Skeletal muscle cell (primary cell): ENCODE measurements at places on chromosomes 5 and 9.

GRCh38 chr5:124054564-124054963 is 542.6 kb downstream of the CSNK1G3 start:
- no peak for DNase-seq

- no peak for DNase-seq
These were observed 152.7 kb downstream of the AOPEP start for GRCh38 chr9:94879230-94879629.

- no peak for DNase-seq
These were observed 10.8 kb downstream of the SPAAR start for GRCh38 chr9:35920051-35920620.

DNA sequence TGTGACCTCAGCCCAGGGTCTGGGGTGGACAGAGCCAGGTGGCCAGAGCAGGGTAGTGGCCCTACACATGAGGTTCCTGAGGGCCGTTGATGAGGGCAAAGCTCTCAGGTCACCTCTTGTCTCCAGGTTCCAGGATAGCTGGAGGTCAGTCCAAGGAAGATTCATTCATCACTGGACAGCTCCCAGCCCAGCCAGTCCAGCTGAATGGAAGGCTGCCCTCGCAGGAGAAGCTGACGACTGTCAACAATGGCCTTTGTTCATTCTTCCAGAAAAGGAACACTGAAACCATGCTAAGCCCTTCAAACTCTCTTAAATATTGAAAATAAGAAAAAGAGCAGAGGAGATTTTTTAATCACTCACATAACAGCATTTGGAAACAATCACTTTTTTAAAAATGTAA is 169.7 kb upstream of the TBCA start:
- no peak for DNase-seq

DNA sequence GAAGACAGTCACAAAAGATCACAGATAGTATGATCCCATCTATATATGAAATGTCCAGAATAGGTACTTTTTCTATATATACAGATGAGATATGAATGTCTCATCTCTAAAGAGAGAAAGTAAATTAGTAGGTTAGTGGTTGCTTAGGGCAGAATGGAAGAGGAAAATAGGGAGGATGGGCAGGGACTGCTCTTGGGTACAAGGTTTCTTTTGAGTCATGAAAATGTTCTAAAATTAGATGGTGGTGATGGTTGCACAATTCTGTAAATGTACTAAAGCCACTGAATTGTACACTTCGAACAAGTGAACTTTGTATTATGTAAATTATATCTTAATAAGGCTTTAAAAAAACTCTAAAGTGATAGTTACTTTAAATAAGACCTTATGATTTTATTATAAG is 59.6 kb upstream of the GRAMD2B start:
- DNase-seq: no peak

DNA sequence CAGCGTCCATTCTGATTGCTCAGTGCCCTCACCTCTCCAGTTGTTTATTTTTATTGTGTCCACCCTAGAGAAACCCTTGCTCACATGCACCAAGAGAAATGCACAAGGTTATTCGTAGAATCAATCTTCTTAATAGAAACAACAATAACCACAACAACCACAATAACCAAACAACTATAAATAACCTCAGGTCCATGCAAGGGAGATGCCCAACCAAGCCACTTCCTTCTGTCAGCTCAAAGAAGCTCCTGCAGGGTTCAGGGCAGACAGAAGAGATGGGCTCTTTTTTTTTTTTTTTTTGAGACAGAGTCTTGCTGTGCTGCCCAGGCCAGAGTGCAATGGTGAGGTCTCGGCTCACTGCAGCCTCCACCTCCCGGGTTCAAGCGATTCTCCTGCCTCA is 14.9 kb upstream of the TCOF1 start:
- no peak for DNase-seq

DNA sequence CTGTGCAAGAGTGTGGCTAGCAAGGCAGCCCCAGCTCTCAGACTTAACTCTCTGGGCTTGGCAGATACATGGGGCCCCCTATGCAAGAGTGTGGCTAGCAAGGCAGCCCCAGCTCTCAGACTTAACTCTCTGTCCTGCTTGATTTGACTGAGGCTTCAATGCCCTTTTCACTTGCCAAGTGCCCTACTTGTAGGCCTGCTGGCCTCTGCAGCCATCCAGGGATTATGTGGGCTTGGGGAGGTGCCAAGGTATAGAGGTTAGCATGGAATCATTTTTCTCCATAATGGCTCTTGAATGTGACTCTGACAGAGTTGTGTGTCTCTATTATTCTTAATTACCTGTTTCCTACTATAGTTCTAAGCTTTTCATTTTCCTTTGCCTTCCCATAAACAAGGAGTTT is 115.5 kb upstream of the RUSC2 start:
- DNase-seq: no peak

GRCh38 chr9:120950421-120951388 is 24.1 kb upstream of the TRAF1 start:
- no peak for DNase-seq

- no peak for DNase-seq
These were observed 11.7 kb downstream of the B4GALT1 start for GRCh38 chr9:33155393-33155792.

- DNase-seq: no peak
These were observed 142.8 kb upstream of the TNPO1 start for GRCh38 chr5:72673623-72674022.

GRCh38 chr5:105475401-105475800 is 1912.8 kb upstream of the NUDT12 start:
- DNase-seq: no peak

DNA sequence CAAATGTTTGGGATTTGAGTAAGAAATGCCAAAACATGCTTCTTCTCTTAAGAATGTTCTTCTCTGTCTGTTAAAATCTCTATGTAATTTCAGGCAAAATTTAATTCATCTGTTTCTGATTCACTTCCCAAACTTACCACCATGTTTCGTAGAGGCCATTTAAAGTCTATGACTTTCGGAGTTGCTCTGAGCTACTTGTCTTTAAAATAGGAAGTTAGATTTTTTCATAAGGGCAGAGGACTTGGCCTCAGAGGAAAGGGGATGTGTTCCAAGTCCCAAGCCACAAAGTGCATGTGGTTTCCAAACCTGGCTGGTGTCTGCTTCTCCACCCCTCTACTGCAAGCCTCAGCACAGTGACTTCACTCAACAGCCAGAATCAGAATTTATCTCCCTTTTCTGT is 111.3 kb upstream of the ADRA1B start:
- DNase-seq: no peak

GRCh38 chr5:17436350-17436749 is 61.7 kb upstream of the TAF11L2 start:
- DNase-seq: no peak

- DNase-seq: no peak
These were observed 93.0 kb upstream of the COL5A1 start for GRCh38 chr9:134548618-134549017.

GRCh38 chr9:134728801-134729495 is 87.3 kb downstream of the COL5A1 start:
- DNase-seq: no peak

DNA sequence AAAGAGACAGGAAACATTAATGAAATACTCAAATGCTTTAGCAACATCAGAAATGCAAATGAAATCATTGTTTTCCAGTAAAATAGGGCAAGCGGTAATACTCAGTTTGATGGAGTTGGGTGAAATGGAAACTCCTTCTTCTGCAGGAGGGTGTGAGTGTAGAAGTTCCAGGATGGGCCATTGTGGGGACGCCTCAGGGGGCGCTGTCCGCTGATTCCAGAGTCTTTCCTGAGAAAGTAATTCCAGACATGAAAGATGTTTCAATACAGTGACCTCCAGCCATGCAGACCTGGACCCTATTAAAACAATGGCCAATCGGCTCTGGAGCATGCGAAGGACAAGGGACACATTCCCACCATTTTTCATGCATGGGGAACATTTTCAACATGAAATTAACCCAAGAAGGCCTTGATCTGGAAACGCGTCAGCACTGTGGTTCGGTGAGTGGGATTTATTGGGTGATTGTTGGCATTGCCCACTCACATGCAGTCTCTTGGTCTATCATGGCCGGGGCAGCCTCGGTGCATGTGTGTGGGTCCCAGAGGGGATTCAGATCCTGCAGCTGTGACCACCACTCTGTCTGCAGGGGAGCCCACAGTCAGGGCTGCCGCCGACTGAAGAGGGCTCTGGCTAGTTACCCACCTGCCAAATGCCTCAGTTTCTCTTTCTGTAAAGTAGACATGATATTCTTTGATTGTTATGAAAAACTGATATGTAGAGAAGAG is 132.6 kb upstream of the IRX4 start:
- no peak for DNase-seq

DNA sequence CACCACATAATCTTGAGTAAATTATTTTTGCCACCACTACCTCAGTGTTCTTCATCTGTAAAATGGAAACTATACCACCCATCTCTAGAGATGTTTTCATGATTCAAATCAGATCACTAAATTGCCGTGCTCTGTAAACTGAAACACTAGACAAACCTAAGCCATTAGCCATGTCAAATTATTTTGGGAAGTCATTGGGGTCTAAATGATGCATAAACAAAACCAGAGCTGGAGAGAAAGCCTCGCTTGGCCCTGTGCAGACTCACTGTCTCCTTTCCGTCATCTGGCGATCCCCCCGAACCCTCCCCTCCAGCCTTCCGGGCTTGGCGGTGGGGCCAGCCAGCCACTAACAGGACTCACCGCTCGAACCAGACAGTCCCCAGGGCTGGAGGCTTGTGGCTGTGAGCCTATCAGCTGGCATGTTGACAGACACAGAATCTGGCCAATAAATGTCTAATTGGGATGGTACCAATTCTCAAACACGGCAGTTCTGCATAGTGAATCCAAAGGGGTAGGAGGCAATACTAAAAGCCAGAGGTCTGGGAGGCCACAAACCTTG is 256.5 kb downstream of the SEC61B start:
- no peak for DNase-seq

DNA sequence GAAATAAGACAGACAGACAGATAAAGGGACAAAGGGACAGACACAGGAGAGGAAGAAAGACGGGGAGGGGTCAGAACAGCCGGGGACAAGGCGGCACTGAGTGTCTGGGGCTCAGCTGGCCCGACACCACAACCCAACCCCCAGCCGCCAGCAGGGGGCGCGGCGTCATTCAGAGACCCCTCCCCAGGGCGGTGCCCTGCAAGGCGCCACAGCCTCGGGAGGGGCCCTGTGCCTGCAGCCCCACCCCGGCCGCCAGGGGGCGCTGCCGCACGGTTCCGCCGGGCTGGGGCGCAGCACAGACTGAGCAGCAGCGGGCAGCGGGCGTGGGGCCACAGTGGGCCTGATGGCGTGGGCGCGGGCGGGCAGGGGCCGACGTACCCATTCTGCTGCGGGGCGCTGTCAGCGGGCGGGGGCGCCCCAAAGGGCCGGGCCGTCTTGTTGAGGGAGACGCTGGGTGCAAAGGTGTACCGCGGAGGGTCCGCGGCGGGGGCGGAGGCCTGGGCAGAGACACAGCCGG is 5.9 kb downstream of the PDLIM7 start:
- no peak for DNase-seq

- DNase-seq: peak; percentile 73
These were observed 186.3 kb downstream of the KDM4C start for GRCh38 chr9:6944093-6944551.

- no peak for DNase-seq
These were observed 12.8 kb downstream of the TRAF1 start for GRCh38 chr9:120913647-120914264.

DNA sequence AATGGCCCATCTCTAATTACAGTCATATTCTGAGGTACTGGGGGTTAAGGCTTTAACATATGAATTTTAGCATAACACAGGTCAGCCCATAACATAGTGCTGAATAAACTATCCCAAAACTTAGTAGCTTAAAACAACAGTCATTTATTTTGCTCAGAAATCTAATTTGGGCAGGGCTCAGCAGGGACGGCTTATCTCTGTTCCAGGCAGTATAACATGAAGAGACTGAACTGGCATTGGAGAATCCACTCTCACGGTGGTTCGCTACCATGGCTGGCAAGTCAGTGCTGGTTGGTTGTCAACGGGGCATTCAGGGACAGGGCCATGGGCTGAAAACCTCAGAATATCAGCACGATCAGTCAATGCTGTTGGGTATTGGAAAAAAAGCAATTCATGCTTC is 520.8 kb upstream of the DAP start:
- DNase-seq: no peak

GRCh38 chr9:34701023-34701768 is 8.7 kb downstream of the CCL21 start:
- DNase-seq: peak; percentile 8

- no peak for DNase-seq
These were observed 950 bp downstream of the NEUROG1 start for GRCh38 chr5:135534609-135535419.

DNA sequence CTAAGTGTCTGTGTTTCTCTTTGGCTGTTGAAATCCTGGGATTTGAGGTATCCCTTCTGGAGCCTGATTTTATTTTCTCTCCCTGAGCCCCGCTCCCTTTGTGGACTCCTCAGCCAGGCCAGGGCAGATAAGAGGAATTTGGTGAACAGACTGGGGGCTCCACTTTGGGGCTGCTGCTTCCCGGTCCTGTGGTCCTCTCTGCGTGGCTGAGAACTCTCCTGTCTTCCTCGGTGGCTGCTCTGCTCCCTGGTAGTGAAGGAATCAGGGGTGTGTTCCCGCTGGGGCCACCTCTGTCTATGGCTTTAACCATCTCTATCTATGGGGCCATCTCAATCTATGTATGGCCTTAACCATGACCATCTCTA is 71.7 kb upstream of the SH3PXD2B start:
- no peak for DNase-seq

DNA sequence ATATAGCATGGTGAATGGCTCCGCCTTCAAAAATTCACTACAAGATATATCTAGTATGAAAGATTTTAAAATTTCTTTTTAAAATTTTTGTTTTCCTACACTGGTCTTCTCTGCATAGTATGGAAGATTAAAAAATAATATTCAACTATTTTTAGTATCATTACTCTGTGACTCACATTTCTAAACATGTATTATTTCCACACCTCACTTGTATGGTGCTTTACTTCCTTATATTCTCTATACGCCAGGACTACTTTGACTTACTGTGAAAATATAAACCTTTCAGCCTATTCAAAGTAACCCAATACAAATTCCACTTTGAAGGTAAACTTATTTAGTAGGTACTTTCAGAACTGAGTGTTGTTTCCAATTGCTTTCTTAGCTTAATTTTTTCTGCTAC is 26.8 kb upstream of the TXNDC8 start:
- no peak for DNase-seq

- no peak for DNase-seq
These were observed 5.1 kb upstream of the SPIN1 start for GRCh38 chr9:88383176-88383575.

- DNase-seq: no peak
These were observed 73.4 kb downstream of the OLFM1 start for GRCh38 chr9:135160862-135161261.
